GM20000 (cell line): ENCODE measurements at places on chromosomes 4 and X.
A peak's percentile ranks its signal among the peaks of the same experiment; 100 is the strongest.

DNA sequence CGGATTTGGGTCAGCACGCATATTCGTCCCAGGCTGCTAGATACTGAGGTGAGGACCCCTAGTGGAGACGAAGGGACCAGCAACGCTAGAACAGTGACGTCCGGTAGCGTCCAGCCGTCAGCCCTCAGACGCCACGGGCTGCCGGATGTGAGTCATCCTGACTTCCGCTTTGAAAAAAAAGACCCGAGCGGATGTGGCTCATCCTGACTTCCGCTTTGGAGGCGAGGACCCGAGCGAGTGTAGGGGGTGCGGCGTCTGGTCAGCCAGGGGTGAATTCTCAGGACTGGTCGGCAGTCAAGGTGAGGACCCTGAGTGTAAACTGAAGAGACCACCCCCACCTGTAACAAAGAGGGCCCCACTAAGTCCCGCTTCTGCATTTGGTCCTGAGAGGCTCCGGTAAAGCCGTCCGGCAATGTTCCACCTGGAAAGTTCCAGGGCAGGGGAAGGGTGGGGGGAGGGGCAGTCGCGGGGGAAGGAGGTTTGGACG lies at the start of gene MAGEB2:
Gene MAGEB2, plus strand, starts transcription at position 207 of the 487 bp plus-strand sequence. CDS start 3,018 bp downstream, outside the sequence.
- DNase-seq = no peak

- no peak for DNase-seq
Measured at GRCh38 chrX:25034889-25035288, 19.1 kb upstream of the ARX start.

DNA sequence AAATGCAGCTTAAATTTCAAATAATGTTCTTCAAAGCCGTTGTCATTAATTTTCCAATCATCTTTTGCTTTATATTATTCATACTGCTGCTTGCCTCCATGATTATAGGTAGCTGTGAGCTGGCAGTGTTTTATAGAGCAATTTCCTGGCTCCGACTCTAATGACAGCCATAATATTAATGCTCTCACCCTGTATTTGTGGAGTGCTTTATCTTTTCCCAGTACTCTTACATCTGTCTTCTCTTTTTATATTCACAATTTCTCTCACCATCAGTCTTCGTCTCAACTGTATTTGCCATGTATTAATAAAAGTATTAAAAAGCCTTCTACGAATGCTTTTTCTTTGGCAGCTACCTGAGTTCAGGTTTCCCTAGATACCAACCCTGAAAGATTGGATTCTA lies 21.0 kb downstream of the ATXN3L start:
- no peak for DNase-seq

DNA sequence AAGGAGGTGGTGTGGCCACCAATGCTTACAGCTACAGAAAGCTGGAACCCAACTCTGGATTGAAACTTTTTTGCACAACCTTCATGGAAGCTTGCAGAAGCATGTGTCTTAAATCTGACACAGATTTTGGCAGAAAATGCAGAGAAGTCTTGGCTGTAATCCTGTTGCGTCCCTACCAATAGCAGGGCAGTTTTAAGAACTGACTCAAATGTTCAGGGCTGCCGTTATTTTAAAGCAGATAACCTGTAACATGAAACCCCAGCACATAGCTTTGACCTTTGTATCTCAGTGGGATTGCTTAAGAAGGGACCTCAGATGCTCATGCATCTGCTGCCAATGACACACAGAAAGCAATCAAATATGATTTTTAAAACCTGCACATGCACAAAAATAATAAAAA lies at the start of gene VEGFD:
Gene VEGFD, minus strand, starts transcription at position 110 of the 400 bp plus-strand sequence. CDS start 467 bp downstream, outside the sequence.
- DNase-seq = no peak

DNA sequence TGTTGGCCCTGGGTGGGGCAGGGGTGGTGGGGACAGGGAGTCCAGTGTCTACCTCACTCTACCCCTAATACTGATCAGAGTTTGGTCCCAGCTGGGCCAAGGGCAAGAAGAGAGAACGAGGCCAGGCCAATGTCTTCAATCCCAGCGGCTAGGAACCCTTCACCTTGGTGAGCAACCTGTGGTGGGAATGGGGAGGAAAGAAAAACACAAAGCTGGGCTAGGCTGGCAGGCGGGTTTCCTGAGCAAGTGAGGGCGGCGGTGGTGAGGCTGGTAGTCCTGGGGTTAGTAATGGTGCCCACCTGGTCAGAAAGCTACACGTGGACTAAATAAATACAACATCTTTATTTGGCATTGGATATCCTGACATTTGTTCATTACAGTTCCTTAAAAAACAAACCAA lies 5.6 kb downstream of the PQBP1 start:
- no peak for DNase-seq

GRCh38 chr4:174213731-174214100 lies 69.8 kb downstream of the FBXO8 start:
- DNase-seq = no peak

- no peak for DNase-seq
Measured at GRCh38 chr4:4539481-4539880, 2.4 kb downstream of the STX18 start.

- peak; percentile 32 for DNase-seq
Measured at GRCh38 chr4:15809058-15809457, 30.9 kb downstream of the CD38 start.

DNA sequence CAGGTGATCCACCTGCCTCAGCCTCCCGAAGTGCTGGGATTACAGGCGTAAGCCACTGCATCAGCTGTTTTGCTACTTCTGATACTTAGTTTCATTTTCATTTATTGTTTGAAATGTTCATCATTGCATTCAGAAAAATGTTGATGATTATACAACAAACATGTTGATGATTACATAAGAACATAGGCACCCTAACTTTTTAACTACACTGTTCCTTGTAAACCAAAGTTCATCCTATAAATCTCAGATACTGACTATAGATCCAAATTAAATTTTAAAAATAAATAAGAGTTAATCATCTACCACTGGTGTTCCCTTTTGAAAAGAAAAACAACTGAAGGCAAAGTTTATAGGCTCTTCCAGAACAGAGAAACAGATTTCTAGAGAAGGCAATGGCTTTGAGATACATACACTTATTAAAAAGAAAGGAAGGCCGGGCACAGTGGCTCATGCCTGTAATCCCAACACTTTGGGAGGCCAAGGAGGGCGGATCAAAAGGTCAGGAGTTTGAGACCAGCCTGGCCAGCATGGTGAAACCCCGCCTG lies 23.4 kb downstream of the TRIM75 start:
- no peak for DNase-seq
